Suprapubic skin (tissue), 4 donors: ENCODE measurements at places on chromosomes 12 and 14.

GRCh38 chr12:85004204-85004603, 31.9 kb downstream of the TSPAN19 start:
- no peak for DNase-seq

DNA sequence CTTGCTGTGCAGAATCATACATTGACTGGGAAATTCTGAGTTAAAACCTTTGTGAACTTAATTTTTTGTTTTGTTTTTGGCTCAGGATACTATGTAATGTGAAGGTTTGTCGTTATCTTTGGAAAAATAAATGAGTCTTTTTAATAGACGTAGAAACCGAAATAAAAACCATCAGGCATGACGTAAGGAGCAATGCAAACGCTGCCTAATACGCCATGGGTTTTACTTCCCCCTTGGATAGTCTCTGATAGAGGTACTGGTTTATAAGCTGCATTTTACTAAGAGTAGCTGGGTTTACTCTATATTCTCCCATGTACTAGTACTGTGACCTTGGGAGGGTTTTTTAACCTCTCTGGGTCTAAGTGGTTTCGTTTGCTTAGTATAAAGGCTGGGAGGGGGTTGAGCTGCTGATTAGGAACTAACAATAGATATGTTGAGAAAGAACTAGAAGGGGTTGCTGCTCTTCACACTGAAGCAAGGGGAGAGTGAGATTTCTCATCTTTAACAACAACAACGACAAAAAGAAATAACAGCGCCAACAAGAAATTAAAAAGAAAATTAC, 66.8 kb upstream of the SLCO1C1 start:
- DNase-seq = no peak

DNA sequence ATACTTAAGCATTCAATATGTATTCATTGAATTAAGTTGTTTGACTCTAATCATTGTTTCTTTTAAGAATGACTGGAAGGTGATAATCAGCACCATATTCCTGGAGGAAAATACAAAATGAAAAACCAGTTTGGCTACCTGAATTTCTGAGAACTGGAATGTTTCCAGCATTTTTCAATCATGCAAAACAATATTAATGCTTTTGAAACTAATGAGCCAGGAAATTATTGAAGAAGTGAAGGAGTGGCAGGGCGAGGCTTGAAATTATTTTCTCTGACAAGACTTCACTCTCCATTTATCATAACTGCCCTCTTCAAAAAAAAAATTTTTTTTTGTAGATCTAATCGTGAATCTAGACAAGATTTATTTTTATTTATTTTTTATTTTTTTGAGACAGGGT, 19.0 kb downstream of the TMEM19 start:
- DNase-seq = no peak

- DNase-seq = no peak
Measured at GRCh38 chr12:46891306-46891705, 65.5 kb upstream of the SLC38A4 start.

DNA sequence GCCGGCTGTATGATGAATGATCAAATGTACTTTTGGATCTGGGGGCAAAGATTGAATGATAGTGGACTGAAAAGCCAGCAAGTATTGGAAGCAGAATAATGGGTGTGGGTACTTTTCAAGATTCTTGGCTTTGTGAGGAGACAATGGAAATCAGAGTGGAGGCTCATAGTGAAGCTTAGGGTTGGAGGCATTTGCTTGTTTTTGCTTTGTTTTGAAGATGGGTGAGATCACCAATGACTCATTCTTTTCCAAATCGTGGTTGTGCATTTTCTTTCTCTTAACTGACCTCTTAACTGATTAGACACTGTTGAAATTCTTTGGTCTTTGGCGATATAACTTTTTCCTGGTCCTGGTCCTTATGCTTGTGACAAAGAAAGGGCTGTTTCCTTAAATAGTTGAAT, 54.4 kb downstream of the PELI2 start:
- no peak for DNase-seq

GRCh38 chr12:83666690-83667089, 980.0 kb downstream of the TMTC2 start:
- DNase-seq = no peak

- no peak for DNase-seq
Measured at GRCh38 chr12:21659383-21659782, 1.7 kb upstream of the LDHB start.

DNA sequence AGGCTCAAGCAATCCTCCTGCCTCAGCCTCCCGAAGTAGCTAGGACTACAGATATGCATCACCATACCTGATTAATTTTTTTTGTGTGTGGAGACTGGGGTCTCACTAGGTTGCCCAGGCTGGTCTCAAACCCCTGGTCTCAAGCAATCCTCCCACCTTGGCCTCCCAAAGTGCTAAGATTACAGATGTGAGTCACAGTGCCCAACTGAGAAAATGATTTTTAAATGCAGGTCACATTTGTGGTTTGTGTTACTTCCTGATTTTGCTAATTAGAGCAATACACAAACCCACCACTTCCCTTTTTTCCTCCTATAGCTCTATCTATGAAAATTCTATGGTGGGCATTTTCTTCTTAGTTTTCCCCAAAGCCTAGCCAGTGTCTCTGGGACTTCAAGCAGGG, 45.5 kb upstream of the TMEM263 start:
- DNase-seq = no peak

DNA sequence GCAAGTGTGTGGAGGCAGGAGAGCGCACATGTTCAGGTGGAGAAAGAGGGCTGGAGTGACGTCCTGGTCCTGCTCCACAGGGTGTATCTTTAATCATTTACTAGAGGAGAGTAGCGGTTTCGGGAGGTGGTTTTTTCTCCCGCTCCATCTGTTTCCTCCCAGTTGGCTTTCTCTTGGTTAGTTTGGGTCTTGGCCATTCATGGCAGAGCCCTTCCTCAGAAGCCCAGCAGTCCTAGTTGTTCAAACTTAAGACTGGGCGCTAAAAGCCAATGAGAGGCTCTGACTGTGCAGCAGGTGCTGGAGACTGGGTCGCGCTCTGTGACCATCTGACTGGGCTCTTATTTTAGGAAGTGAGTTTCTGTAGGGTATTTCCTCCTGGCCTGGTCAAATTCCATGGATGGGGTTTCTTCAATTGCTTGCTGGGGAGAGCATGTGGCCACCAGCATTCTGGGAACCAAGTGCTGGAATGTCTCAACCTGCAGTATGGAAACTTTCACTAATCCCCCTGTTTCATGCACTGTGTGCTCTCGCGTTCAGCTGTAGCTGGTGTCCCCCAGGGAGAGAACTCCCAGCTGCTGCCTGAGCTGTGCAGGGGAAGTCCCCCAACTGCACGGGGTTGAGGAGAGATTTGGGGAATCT, 27.4 kb upstream of the TSPAN9 start:
- no peak for DNase-seq

DNA sequence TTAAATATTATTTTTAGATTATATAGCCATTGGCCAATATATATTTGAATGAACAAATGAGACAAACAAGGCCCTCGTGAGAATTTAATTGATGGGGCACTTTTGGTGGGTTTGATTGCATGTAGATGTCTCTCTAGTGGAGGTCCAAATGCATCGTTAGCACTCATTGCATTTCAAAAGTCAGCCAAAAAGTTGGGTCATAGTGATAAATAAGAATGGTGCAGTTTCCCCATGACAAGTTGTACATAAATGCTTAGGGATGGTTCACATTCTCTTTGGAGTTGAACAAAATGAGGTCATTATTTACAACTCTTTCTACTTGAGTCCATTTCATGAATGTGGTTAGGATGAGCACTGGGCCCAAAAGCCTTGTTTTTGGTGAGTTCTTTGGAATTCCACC, 1.0 kb downstream of the BEST3 start:
- no peak for DNase-seq

DNA sequence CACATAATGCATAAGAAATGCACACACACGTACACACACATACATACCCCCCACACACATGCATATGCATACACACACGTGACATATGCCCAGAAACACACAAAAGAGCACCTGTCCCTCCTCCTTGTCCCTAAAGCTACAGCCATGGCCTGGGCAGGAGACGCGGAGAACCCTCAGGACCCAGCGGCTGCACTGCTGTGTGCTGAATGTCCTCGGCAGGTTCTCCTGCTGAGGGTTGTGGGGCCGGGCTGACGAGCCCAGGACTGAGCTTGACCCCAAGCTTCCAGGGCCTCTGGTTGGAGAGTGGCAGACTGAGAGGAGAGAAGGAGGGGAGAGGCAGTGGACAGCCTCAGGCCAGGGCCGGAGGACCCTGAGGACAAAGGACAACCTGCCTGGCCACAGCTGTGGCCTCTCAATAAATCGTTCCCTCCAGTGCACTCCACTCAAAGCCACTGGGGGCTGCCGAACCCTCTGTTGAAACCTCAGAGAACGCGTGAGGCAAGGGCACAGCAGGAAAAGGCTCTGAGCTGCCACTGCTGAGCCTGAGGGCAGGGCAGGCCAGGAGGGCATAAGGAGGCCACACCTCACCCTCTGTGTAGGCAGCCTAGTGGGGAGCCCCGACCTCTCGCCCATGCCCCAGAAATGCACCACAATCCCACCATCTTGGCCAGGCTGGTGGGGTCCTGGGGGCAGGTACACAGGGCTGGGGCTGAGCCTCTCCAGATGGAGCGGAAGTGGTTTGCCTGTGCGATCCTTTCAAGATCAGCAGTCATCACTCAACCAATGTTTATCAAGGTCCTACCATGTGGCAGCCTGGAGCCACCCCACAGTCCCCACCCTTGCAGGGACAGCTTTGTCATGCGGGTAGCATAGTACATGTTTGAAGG, 3.1 kb downstream of the CACNA2D4 start:
- no peak for DNase-seq

- no peak for DNase-seq
Measured at GRCh38 chr12:39161465-39162085, 256.2 kb upstream of the CPNE8 start.

DNA sequence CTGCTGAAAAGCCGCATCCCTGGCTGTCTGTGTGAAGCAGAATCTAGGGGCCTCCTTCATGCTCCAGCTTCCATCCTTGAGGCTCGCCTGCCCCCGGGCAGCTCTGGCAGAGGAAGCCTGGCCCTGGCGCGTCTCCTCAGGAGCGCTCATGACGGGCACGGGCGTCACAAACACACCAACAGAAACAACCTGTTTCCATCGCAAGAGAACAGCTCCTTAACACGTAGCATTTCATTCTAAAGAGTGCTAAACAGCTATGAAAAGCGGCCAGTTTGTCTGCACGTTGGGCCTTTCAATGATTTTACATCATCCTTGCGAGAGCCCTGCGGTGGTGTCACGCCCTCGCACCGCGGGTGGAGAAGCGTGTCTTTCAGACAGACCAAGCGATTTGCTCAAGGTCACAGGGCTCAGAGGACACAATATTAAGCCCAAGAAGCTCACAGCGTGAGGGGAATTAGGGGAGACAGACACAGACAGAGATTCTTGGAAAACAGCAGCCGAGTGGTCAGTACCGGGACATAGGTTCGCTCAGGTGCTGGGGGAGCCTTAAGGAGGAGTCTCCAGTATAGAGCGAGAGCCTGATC, 4.9 kb downstream of the ADGRD1 start:
- DNase-seq = no peak

DNA sequence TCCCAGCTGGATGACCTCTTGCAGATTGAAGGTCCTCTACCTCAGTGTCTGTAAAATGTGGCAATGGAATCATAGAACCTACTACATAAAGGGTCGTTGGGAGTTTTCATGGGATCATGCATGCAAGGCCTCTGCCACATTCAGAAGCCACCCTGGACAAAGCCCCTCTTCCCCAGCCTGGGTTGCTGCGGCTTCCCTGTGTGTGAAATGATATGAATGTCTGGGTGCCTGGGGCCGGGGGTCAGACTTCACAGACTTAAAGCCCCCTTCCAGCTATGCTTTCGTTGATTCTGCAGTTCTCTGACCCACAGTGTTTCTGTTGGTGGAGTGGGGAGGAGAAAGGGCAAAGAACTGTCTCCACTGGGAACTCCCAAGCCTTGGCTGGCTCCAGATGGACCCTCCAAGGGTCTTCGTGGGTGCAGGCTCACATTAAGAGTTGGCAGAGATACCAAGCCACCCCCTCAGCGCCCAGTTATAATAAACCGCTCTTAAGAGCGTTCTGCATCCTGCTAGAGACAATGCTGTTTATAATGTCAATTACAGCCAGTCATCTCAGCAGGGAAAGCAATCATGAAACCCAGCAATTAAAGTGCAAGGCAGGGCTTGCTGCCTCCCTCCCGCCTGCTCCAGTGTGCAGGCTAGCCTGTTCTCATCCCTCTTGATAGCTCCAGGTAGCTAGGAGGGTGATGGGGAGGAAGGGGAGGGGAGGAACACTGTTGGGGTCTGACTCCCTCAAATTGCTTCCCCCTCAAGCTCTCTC, 210.9 kb upstream of the FKBP4 start:
- no peak for DNase-seq

DNA sequence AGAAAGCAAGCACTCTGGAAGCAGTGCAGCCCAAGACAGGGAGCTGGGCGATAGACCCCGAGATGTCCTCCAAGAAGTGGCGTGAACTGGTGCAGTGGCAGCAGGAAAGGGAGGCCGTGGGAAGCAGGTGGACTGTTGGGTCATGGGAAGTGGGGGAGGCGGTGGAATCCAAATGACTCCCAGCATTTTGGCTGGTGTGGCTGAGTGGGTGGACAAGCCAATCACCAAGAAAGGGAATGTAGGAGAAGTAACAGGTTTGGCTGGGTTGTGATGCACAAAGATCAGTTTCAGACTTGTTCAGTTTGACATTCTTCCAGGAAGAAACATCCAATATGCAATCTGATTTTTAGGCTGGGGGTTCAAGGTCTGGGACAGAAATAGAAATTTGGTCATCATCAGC, 46.0 kb upstream of the KTN1 start:
- DNase-seq = no peak

GRCh38 chr12:76562130-76562529, 2.6 kb upstream of the OSBPL8 start:
- no peak for DNase-seq
